ENCODE measurements at places on chromosomes 2 and 18.

DNA sequence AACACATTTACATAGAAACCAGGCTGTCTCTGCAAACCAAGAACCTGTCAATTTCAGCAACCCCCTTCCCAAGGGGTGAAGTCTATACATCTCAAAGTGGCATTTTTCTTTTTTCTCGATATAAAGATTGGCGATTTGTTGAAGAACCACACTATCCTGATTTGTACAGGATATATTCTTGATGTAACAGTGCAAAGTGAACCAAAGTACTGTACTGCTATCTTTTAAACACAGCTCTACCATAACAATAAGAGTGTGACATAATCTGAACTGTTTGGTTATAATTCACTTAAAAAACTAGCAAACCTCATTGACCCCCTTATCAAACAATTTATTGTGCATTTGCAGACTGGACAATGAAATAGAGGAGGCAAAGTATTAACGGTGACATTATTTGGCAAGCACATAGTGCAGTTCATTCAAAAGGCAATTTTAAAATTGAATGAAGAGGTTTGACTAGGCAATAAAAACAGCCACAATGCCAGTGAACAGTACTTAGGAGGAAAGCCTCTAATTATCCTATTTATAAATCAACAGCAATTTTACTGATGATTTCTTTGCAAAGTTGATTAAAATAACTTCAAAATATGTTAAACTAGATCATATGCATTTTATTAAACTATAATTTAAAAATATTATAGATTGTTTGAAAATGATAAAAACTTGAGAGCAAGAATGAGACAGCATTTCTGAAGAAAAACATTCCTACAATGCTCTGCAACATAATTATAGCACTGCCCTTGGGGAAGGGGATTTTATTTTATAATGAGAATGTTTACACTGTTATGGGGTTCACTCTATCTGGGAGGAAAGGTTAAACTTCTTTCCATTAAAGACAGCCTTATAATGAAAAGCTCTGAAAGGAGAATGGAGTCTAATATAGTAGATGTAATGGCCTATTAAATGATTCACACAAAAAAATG, 440.9 kb downstream of the ZEB2 start:
- DNase-seq: peak; percentile 76

DNA sequence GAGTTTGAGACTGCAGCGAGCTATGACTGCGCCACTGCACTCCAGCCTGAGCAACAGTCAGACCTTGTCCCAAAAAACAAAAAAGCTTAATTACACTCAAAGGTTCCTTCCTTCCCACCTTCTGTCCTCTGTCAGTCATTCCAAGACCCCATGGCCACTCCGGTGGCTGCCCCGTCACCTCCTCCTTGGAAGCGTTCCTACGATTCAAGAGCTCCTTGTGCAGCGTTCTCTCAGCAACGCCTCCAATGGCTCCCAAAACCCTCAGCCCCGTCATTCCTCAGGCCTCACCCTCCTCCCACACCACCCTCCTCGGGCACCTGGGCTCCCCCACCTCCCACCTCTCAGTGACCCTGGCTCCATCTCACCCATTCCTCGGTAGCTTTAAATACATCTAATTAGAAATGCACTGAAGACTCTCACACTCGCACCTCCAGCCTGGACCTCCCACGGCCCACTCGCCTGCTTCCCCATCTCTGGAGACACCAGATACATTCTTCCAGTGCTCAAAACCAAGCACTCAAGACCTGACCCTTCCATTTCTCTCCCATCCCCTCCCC, 8.0 kb downstream of the PASK start:
- no peak for DNase-seq

DNA sequence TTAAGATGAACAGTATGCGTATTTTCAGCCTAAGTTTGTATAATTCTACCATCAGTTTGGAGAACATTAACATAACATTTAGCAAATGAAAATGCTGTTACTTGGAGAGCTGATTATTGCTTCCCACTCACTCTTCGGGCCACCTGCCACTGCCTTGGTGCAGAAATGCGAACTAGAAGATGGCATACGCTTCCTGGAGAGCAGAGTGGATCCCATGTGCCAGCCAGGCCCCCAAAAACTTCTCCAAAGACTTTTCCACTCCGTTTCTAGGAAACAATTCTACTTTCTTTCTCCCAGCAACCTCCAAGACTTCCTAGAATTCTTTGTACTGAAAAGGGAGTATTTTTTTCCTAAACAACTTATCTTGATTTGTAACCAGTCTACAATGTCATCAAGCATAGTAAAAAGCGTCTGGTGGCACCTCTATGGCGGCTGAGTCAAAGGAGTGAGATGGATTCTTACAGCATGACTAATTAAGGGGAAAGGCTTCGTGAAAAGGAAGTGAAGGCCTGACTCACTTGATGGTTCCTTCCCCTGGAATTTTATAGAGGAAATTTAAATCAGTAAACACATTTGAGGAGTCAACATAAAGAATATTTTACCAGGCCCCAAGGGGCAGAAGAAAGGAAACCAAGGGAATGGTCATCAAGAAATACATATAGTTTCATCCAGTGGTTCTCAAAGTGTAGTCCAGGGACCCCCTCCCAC, 36.6 kb downstream of the FEZ2 start:
- no peak for DNase-seq

DNA sequence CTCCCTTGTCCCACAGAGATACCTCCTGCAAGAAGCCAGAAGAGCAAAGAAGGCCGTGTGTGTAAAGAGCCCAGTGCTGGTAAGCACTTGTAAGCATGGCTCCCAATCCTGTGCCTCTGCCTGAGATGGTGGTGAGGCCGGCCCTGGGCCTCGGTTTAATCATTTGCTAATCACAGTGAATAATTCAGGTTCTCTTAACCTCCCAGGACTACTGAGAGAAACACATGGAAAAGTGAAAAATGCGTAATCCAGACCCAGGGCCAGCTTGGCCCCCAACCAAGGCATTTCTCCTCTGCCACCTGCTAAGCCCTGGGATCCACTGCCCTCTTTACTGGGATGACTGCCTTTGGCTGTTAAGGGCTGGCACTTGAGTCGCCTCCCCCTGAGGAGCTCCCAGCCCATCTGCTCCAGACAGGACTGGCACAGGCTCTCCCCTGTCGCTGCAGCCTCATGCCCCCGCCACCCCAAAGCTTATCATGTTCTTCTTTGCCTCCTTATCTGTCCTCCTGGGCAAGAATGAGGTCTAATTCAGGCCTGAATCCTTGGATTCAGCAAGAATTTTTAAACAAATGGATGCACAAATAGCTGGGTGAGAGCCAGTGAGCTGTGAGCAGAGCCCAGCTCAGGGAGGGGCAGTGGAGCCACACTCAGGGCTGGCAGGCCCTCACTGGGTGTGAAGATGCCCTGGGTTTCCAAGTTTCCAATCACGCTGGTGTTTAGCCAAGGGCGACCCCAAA, 193.9 kb upstream of the HS6ST1 start:
- no peak for DNase-seq

DNA sequence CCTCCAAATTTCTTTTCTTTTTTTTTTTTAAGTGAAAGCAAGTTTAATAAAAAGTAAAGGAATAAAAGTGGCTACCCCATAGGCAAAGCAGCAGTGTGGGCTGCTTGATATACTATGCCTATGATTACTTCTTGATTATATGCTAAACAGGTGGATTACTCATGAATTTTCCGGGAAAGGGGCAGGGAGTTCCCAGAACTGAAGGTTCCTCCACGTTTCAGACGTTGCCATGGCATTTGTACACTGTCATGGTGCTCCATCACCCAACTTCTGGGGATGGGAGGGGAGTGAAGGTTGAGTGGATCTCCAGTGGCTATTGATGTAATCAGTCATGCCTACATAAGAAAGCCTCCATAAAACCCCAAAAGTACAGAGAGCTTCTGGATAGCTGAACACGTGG, 176.2 kb downstream of the CYP26B1 start:
- DNase-seq: no peak

- DNase-seq: no peak
These were observed 95.5 kb upstream of the LRATD1 start for GRCh38 chr2:14536976-14537375.

GRCh38 chr2:179952658-179953057, 54.4 kb downstream of the CWC22 start:
- DNase-seq: no peak

DNA sequence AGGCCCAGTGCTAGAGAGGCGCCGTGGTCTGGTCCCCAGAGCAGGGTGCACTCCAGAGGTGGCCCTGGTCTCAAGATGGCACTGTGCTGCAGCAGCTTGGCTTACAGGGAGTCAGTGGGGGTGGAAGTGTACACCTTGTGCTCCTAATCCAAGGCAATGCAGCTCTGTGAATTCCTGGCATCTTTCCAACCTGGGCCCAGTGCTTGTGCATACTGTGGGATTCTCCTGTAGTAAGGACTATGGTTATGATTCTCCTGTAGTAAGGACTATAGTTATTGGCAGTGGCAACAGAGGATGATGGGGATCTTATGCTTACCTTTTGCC, 616.7 kb upstream of the REG3G start:
- DNase-seq: no peak

- peak; percentile 23 for DNase-seq
These were observed 111.1 kb downstream of the MTX2 start for GRCh38 chr2:176380341-176380740.

GRCh38 chr2:147490401-147491261, 354.2 kb upstream of the ACVR2A start:
- DNase-seq: no peak

GRCh38 chr2:26552641-26553374, 74.9 kb upstream of the OTOF start:
- DNase-seq: peak; percentile 8

GRCh38 chr2:203798296-203799087, 69.1 kb upstream of the CTLA4 start:
- no peak for DNase-seq

GRCh38 chr2:39623917-39624316, 41.8 kb upstream of the TMEM178A start:
- no peak for DNase-seq

DNA sequence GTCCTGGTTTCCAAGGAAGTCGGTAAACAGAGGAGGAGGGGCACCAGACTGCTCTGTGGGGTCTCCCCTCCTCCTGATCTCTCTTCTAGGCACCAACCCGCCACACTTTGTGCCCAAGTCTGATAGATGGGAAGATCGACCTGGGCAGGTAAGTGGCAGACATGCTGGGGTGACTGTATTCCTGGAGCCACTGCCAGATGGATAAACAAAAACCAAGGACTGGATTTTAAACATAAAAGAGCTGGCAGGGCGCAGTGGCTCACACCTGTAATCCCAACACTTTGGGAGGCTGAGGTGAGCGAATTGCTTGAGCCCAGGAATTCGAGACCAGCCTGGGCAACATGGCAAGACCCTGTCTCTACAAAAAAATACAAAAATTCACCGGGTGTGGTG, 181.2 kb downstream of the ANAPC1 start:
- DNase-seq: peak; percentile 42

DNA sequence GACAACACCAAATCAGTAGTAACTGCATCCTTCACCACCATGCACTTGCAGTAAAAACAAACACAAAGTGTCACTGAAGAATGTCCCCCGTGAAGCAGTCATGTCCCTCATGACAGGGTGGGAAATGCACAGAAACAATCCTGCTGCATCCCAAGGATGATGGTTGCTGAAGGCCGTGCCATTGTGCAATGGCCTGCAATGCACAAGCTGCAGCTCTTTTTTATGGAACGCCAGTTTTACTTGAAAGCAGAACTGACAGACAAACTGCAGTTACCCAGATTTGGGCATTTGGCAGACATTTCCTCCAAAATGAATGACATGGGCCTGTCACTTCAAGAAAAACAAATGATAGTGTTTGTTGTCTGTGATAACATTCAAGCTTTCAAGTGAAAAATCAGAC, 2.4 kb upstream of the CHST10 start:
- no peak for DNase-seq

GRCh38 chr2:136075476-136075875, 42.5 kb downstream of the CXCR4 start:
- DNase-seq: no peak

DNA sequence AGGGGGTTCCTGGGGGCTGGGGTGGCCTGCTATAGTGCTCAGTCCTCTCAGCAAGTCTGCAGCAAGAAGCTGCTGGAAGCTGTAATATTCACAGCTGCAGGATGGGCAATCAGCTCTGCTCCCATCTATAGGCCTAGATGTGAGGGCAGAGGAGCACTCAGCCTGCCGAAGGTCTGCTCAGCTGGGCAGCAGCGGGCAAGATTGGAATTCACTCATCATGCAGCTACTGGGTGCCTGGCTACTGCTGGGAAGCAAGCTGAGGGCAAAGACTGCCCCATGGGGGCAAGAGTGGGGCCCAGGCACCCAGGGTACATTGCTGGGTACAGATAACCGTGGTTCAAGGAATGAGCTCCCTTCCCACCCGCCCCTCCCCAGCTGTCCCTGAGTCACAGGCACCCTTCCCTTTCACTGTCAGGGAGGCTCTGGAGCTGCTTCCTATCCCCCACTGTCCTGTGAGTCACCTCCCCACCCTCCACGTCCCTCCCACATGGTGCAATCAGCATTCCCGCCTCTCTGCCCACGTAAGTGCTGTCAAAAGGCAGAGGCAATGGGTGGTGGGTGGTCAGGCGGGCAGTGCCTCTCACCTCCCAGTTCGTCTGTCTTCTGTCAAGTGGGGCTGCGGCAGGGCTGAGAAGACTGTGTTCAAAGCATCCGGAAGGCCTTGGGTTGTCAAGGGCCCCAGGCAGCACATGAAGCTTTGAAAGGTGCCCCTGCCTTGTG, 169.2 kb downstream of the TRIM43 start:
- peak; percentile 4 for DNase-seq

DNA sequence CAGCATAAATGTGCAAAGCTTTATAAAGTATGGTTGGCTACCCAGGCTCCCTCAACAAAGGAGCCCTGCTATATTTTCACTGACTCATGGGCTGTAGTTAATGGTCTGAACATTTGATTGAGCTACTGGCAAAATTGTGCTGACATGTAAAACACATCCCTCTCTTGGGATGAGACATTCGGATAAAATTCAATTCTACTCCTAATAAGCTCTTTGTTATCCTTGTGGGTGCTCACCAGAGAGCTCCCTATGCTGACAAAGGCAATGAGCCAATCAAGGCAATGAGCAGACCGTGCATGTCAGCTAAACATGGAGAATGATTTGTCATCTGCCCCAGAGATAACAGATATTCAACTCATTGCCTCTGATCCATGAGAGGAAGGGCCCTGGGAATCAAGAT, 27.7 kb downstream of the SERPINB8 start:
- DNase-seq: no peak

DNA sequence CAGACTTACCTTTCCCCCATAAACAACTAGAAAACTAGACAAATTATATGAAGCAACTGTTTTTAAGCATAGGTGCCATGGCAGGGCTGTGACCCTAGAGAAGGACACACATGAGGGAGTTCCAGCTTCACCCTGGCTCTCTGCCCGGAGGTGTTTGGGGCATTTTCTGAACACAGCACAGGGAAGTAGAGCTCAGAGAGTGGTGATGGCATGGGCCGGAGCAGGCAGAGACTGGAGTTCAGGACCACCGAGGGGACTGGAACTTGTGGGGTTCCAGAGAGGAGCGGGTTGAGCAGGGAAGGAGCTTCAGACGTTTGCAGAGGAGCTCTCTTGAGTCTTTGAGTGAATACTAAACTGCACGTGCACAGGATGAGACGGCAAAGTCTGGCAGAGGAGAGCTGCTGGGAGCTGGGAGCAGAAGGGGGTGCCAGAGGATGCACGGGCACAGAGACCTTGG, 26.5 kb upstream of the KLF11 start:
- DNase-seq: no peak
